SW480 (cell line): ENCODE measurements at places on chromosomes 3 and 15.

GRCh38 chr3:186184021-186184420 lies 75.1 kb upstream of the ETV5 start:
- no peak for DNase-seq

GRCh38 chr15:77025083-77025901 lies 30.4 kb downstream of the PSTPIP1 start:
- no peak for DNase-seq

DNA sequence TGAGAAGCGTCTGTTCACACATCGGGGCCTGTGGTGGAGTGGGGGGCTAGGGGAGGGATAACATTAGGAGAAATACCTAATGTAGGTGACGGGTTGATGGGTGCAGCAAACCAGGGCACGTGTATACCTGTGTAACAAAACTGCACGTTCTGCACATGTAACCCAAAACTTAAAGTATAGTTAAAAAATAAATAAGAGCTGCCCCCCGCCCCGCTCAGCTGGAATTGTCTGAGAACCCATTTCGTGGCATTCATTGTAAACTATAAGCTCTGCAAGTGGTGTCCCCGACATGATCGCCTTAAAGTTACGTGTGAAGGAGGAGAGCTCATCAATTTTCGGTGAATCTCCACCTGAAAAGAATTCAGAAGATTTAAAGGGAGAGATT lies 7.3 kb upstream of the LIPH start:
- DNase-seq, result no peak

GRCh38 chr3:24128199-24129005 lies 183.3 kb downstream of the NR1D2 start:
- no peak for DNase-seq

GRCh38 chr3:10992943-10993728 lies 588 bp downstream of the SLC6A1 start:
- no peak for DNase-seq

DNA sequence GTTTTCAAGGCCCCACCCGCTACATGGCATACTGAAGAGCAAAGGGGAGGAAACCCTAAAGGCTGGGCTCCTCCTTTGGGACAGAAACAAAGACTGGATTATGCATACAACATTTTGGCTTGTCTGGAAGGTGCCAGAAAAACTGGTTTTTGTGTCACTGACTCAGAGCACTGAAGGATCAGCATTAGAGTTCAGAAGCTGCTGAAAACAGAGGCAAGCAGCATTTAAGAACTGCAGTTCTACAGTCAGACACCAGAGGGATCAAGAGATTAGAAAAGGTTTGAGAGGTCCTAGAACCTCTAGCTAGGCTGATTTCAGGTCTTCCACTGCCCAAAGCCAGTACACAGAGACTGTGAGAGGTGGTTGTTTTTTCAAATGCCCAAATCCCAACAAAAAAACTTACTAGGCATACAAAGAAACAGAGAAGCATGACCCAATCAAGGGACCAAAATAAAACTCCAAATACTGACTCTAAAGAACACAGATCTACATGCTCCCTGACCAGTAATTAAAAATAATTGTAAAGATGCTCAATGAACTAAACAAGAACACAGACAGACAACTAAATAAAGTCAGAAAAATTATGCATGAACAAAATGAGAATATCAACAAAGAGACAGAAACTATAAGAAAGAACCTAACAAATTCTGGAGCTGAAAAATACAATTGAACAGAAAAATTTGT lies 91.2 kb downstream of the SENP2 start:
- peak; percentile 66 for DNase-seq

DNA sequence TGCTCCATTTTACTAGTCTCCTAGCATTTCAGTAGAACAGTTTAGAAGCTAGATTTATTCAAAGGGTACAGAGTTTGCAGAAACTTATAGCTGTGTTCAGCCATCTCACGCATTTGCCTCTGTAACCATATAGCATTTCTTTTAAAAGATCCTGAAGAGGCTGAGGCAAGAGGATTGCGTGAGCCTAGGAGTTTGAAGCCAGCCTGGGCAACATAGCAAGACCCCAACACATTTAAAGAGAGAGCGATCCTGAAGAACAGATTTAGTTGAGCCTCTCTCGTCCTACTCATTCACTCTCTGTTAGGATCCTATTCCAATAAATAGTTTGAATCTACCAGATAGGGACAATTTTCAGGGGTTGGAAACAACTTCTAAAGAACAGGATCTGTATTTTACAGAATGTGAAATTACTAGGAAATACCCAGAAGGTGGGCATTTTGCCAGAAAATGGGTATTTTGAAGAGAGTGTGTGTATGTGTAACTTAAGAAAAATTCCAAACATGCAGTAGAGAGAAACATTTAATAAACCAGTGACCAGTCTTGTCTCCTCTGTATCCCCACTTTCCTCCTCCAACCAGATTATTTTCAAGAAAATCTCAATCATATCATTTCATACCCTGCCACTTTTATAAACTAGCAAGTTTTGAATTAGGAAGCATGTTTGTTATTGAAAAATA lies 4.5 kb downstream of the EIF3J start:
- DNase-seq, result no peak

GRCh38 chr3:105853801-105854432 lies 14.9 kb downstream of the CBLB start:
- no peak for DNase-seq

DNA sequence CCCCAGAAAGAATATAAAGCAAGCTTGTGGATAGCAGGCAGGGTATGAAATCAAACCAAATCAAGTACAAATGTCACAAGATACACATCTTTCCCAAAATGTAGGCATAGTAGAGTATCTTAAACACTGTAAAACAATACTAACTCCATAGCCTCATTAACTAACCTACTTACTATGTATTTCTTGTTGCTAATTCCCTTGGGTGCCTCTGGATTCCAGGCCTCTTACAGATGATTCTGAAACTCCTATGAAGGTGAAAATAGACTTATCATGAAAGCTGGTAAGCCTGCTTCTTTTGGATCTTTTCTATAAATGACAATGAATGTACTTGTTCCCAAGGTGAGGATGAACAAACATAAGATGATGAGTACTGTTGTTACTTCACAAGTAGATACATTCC lies 93.8 kb downstream of the FRMD5 start:
- no peak for DNase-seq

- DNase-seq, result no peak
Measured at GRCh38 chr3:17025594-17026139, 140.9 kb downstream of the PLCL2 start.

DNA sequence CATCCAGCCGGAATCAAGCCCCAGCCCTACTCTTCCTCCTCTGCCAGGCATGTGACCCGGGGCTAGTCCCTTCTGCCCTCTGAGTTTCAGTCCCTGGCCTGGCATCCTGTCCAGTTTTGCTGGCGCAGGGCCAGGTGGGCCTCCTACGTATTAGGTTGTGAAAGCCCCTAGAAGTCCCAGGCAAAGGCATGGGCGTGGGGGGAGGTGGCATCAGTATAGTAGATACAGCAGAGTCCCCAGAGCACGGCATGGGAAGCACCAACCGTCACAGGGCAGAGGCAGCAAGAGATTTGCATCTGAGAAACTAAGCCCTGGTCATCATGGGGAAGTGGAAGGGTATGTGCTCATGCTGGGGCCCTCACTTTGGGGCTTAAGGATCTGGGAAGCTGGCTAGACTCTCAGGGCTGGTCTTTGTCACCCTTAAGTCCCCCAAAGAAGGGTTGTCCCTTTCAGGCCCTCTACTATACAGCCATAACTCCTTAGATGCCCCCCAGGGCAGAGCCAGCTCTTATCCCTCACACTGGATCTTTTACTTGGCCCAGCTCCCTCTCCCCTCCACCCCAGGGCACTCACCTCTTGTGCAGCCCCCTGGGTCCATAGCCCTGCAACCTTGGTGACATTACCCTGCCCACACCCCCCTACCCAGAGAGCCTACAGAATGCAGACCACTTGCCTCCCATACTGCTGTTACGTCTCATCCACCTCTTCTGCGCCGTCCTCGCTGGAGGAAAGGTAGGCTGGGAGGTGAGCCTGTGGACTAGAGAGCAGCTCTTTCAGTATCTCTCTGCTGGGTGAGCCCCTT lies 11.3 kb downstream of the NBEAL2 start:
- no peak for DNase-seq

GRCh38 chr3:123651449-123652341 lies 66.8 kb upstream of the HACD2 start:
- no peak for DNase-seq

- no peak for DNase-seq
Measured at GRCh38 chr15:25106209-25106608, 151.4 kb downstream of the SNRPN start.

DNA sequence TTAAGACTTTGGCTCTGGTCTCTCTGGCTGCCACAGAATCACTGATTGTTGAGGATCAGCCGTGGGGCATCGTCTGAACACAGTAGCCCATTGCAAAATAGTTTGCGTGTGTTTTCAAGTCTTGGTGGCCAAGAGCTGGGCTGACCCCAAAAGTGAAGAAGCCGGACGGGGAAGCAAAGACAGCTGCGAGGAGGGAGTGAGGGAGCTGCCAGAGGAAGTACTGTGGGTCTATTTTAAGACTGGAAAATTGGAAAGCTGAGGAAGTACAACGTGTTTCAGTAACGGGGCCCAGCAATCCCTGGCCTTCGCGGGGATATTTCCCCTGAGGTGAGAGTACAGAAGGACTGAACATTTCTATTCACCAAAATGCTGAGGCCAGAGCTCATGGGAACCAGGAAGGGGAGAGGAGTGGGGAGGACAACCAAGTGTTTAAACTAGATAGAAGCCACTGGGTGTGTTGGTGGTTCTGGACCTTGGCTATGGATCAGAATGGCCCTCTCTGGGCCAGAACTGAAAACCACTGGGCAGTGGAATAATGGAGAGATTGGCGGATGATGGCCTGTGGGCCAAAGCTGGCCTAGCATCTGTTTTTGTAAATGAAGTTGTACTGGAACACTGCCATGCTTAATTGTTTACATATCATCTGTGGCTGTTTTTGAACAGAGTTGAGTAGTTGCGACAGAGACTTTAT lies 34.1 kb upstream of the LIMD1 start:
- no peak for DNase-seq

DNA sequence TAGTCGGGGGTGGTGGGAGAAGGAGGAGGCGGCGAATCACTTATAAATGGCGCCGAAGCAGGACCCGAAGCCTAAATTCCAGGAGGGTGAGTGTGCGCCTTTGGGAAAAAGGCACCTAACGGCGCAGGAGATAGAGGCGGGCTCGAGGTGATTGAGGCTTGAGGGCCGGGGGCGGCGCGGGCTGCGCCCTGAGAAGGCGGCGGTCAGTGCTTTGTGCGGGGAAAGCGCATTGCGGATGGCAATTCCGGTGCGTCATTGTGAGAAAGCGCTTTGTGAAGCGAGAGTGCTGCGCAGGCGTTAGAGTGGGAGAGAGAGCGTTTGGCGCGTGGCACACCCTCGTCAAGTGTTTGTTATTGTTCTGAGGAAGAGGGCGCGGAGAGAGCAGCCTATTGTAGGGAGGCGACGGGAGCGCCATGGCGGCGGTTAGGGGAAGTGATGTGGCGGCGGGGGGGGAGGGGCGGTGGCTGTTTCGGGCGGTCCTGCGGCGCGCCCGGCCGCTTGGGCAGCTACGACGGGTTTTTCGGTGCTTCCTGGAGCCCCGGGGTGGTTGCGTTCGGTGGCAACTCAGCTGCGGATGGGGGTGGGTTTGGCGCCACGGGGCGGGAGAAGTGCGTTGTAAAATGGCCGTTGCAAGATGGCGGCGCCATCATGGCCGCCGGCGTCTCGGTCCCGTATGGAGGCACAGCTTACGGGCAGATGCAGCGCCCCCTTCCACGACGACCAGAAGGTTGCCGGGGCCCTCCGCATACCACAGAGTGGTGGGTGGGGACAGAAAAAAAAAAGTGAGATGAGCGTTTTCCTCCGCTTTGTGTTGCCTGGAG lies 492 bp downstream of the MORF4L1 start:
- peak; percentile 90 for DNase-seq

- DNase-seq, result no peak
Measured at GRCh38 chr3:172656602-172657001, 54.3 kb downstream of the NCEH1 start.

DNA sequence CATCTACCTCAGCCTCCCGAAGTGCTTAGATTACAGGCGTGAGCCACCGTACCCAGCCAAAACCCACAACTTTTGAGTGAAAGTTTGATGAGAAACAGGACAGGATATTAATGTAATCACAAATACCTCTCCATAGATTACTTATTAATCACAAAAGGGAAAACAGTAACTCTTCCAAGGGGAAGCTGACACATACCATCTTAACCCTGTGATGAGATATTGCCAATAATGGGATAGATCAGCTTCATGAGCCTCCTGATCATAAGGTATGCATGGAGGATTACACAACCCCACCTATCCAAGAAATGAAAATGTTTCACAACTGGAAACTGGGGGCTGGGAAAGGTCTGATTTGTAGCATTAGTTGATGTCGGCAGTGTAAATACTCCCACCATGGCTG lies 131.5 kb downstream of the FRMD4B start:
- no peak for DNase-seq

GRCh38 chr3:179149406-179149867 lies 1.3 kb downstream of the PIK3CA start:
- peak; percentile 33 for DNase-seq

- no peak for DNase-seq
Measured at GRCh38 chr3:99845331-99845730, 27.7 kb downstream of the CMSS1 start.

DNA sequence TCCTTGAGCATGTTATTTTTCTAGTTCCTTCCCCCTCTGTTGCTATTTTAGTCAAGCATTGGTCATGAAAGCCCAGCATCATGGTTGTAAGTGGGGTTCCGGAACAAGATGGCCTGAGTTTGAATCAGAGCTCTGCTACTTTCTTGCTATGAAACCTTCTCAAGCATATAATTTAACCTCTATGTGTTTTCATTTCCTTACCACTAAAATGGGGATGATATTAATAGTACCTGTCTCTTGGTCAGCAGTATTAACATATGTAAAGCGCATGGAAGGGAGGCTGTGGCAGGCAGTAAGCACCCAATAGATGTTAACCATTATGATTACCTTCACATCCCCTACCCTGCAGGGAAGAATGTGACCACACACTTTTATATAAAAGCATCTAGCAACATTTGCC lies 14.3 kb upstream of the SPRED1 start:
- no peak for DNase-seq

DNA sequence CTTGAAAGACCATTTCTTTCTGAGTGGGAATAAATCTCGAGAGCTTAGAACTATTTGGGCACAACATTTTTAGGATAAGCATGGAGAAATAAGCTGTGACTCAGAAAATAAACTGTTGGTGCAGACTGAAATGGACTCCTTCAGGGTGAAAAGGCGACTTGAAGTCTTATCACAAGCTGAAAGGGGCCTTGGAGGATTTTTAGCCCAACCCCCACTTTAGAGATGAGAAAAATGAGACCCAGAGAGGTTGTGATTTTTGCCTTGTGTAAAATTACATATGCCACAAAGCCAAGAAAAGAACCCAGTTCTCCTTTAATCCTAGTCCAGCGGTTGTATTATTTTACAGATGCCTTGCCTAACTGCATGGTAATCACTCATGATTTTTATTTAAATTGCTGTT lies 1.5 kb downstream of the ATP1B3 start:
- DNase-seq, result peak; percentile 19
